ENCODE measurements at places on chromosomes 6 and 20.

DNA sequence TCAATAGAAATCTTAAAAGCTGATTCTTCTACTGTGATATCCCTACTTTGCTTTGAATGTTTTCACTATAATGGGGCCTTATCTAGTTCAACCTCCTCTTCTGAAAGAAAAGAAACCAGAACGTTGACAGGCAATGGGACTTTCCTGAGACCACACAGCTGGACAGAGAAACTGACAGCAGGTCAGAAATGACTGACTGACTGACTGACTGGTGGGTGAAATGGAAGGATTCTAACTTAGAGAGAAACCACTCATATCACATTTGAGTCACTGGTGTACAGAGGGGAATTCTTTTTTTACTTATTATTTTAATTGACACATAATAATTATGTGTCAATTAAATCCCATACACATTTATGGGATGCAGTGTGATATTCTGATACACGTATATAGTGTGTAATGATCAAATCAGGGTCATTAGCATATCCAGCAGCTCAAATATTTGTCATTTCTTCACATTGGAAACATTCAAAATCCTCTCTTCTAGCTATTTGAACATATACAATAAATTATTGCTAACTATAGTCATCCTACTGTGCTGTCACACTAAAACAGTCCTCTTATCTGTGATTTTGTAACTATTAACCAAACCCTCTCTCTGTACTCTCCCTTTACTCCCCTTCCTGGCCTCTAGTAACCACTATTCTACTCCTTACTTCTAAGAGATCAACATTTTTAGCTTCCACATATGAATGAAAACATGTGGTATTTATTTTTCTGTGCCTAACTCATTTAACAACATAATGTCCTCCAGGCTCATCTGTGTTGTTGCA lies 64.8 kb upstream of the NRSN1 start:
- DNase-seq = no peak

GRCh38 chr20:37913567-37914366 lies 10.8 kb downstream of the VSTM2L start:
- no peak for DNase-seq

- DNase-seq = no peak
These were observed 8.1 kb upstream of the C20orf144 start for GRCh38 chr20:33653900-33654596.

DNA sequence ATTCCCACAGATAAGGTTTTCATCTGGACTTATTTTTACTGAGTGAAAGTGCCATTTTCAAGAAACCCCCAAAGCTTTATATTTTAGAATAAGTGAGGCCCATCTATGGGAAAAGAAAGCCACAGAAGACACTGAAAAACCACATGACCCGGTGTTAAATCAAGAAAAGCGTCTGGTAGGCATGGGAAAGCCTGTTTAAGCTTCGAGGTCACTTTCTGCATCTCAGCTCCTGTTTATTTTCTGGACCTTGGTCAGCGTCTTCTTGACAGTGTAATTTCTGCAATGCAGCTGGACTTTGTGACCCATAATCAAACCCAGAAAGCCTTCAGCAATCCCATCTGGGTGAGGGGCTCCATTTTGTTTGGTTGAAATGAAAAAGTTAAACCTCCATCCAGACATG lies 59.6 kb upstream of the NEDD9 start:
- DNase-seq = no peak

DNA sequence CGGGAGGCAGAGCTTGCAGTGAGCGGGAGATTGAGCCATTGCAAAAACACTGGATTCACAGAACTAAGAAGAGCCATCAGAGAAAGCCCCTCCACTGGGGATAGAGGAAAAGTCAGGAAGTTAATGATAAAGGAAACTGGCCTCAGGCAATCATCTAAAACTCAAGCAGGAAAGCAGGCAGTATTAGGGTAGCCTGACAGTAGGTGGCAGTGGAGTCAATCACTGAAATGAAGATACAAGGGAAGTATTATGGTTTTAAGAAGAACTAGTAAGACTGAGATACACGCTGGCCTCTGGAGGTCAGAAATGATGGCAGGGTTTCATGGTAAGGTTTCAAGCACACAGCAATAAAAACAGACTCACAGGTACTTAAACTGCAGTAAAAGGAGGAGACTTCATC lies 578.3 kb downstream of the HACE1 start:
- DNase-seq = no peak

- DNase-seq = no peak
These were observed 191.2 kb upstream of the TCF21 start for GRCh38 chr6:133697666-133698065.

DNA sequence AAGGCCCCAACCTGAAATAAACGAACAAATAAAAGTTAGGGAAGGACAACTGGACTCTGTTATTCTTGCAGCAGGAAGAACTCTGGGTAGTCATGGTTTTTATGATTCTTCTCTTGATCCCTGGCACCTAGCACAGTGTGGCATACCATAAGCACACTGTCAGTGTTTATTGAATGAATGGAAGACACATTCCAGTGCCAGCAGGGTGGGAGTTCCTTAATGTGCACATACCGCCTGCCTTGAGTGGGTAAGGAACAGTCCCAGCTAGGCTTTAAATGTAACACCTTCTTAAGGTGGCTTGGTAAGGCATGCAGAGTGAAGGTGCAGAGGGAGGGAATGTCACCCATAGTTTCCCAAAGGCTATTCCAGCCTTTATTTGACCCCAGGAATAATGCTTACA lies 162.9 kb upstream of the CEP162 start:
- no peak for DNase-seq

DNA sequence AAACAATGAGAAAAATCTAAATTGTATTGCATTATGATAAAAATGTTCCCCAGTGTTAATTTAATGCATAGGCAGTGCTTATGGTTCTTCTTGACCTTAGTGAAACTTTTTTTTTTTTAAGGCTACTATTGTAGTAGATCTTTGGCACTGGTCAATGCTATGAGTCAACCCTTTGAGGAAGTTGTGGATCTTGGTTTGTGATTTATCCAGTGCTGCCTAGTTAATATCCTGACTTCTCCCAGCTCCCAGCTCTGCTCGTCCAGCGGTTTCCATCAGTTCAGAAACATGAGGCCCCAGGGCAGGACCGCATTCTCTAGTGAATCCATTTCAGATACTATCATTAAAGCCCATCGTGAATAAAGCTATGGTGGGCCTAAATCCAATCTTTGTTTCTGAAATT lies 364.5 kb upstream of the JARID2 start:
- peak; percentile 28 for DNase-seq

DNA sequence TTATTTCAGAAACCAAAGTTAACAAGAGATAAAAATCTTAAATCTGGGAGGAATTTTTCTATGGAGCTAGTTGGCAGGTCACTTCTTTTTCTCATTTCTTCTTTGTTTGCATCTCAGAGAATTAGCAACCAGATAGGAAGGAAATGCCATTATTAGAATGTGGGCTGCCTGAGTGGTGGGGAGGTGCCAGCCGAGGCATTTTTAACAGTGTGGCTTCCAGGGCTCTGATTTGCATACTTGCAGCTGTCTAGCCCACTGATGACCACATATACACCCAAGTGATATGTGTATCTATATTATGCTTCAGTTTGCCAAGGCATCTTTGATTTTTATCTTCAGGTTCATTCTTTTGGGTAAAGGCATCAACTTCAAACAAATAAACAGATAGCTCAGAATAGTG lies 206.7 kb downstream of the CLIC5 start:
- DNase-seq = no peak

- DNase-seq = no peak
These were observed 2.7 kb upstream of the SPO11 start for GRCh38 chr20:57326667-57327455.

GRCh38 chr6:121305957-121306607 lies 28.2 kb downstream of the TBC1D32 start:
- DNase-seq = peak; percentile 4

- no peak for DNase-seq
These were observed 33.0 kb downstream of the F13A1 start for GRCh38 chr6:6287415-6287814.

GRCh38 chr6:107083047-107083768 lies 32.1 kb downstream of the BEND3 start:
- no peak for DNase-seq

DNA sequence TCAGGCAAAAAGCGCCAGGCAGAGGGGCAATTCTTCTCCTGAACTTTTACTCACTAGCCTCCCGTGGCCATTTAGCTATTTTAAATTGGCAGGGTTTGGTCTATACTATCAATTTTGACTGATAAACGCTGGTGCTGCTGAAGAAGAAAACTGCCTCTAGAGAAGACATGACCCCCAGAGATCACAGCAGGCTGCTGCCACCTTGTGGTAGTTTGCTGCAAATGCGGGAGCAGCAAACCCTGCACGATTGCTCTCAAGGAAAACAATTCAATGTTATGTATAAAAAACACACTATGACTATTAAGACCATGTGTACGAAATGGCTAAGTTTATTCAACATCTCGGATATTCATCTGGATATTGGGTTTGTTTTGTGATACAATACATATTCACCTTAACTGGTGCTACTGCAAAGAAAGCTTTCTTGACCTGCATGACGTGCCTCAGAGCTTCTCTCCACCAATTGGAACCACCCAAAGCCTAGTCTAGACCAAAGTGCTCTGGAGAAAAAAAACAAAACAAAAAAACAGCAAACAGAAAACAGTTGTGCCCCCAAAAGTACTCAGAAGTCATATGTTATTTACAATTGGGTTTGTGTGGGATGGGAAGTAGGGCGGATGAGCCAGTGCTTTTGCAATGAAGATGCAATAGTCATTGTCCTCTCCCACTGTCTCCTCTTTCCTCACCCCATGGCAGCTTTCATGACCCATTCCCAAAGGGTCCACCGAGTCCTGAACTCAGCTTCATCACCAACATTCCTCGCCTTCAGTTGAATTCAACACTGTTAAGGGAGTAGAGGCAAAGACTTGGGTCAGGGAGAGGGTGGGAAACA lies 19.6 kb upstream of the IL17F start:
- peak; percentile 68 for DNase-seq

GRCh38 chr6:33620856-33621710 lies at the start of gene ITPR3:
TSS of gene ITPR3 (plus strand) at chr6:33621322. CDS start at chr6:33621603, 281 bp downstream.
- peak; percentile 84 for DNase-seq

GRCh38 chr6:41503827-41504465 lies 42.2 kb upstream of the FOXP4 start:
- peak; percentile 48 for DNase-seq

GRCh38 chr6:34955442-34955841 lies 66.4 kb downstream of the ANKS1A start:
- DNase-seq = no peak

GRCh38 chr6:26350858-26351543 lies 14.0 kb upstream of the BTN3A2 start:
- DNase-seq = no peak

- DNase-seq = no peak
These were observed 1.6 kb downstream of the SHPRH start for GRCh38 chr6:145962581-145962980.

DNA sequence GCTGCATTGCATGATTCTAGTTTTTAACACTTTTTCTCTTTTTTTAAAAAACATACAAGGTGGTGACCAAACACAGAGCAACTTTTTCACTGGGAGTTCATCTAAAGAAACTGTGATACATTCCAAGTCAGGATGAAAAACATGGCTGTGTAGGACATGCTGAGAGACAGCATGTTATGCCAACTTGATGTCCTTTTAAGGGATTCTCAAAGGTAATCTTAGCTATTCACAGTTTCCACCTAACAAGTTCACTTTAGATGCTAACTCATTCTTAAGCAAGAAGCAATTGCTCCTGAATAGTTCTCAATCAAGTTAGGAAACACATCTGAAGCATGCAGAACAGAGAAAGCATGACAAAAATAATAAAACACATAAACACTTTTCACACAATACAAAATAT lies 3.3 kb downstream of the ASCC3 start:
- DNase-seq = no peak

- DNase-seq = no peak
These were observed 30.0 kb upstream of the PXDC1 start for GRCh38 chr6:3781504-3781903.

DNA sequence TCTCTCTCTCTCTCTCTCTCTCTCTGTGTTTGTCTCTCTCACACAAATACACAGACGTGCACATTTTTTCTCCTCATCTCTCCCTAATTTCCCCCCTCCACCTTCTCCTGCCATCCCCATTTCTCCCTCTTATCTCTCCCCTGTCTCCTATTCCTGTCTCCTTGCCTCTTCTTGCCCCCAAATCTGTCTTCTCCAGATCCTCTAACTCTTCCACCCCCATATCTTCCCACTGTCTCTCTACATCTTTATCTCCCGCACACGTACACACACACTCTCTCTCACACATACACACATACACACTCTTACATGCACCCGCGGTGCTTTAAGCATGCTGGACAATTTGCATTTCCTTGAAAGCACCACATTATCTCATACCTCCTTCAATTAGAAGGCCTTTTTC lies 15.9 kb downstream of the KIZ start:
- DNase-seq = no peak

DNA sequence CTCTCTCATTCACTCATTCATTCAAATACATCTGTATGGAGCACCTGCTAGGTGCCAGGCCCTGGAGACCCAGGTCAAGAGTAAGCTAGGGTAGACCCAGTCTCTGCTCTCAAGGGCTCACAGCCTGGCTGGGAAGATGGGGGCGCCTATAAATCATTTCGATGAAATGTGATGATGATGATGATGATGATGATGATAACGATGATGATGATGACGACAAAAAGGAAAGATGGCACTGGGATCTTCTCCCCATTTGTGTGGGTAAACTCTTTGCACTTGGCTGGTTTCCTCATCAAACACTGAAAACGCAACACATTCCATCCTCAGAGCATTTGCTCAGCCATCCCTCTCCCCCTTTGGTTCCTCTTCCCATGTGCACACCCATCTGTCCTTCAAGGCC lies 188.0 kb upstream of the CDYL start:
- DNase-seq = no peak

GRCh38 chr6:27834384-27834783 lies 77.8 kb downstream of the OR2B2 start:
- DNase-seq = no peak

DNA sequence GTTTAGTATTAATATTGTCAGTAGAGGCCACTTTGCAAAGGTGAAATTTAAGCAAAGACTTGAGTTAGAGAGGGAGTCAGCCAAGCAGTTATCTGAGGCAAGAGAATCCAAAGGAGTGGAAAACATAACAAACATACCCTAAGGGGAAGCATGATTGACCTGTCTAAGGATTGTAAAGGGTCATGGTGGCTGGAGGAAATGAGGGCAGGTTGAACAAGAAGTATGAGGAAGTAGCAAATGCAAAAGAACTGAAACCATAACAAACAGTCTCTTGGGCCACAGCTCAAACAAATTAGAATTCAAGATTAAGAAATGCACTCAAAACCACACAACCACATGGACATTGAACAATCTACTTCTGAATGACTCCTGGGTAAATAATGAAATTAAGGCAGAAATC lies 103.2 kb downstream of the FBXO5 start:
- peak; percentile 5 for DNase-seq

- DNase-seq = no peak
These were observed 41.0 kb downstream of the HM13 start for GRCh38 chr20:31555203-31555775.

GRCh38 chr6:154993710-154994109 lies 1.4 kb upstream of the TIAM2 start:
- DNase-seq = no peak

GRCh38 chr6:35419417-35419816 lies 32.7 kb upstream of the FANCE start:
- DNase-seq = no peak

Measured in Caki2 (cell line).